ENCODE measurements at places on chromosomes 7 and 10. TPM values are rescaled to one million over a fixed set of nuclear protein-coding genes. Genes with fewer than 3 reads are reported as not detected.

Gene EBF3
- total RNA-seq = 7.1 TPM

Gene PAX4
- not detected for total RNA-seq

Gene LRRC17
- total RNA-seq = 1.9 TPM

Gene AKR1C2
- 14.2 TPM for total RNA-seq

Gene UNCX
- total RNA-seq = not detected

Measured in left ventricle myocardium superior (tissue), 1 donor.